ENCODE measurements at places on chromosomes 11 and 22.

GRCh38 chr11:61793083-61793828 lies 545 bp downstream of the FEN1 start:
- peak; percentile 14 for DNase-seq

DNA sequence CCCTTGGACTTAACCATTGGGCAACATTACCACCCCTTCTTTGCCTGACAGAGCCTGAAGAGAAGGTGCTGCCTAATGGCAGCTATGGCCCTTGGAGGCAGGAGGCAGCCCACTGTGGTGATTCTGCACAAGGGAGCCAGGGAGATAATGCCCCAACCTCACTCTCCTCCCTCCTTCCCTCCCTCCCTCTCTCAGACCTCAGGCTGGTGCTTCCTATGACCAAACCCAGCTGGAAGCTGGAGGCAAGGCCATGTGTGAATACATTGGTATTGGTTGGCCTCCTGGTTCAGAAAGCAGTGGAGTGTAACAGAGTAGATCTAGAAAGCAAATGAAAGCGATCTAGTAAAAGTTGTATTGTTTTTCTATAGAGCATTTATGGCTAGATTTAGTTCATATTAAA lies 233.1 kb downstream of the CSNK2A3 start:
- no peak for DNase-seq

DNA sequence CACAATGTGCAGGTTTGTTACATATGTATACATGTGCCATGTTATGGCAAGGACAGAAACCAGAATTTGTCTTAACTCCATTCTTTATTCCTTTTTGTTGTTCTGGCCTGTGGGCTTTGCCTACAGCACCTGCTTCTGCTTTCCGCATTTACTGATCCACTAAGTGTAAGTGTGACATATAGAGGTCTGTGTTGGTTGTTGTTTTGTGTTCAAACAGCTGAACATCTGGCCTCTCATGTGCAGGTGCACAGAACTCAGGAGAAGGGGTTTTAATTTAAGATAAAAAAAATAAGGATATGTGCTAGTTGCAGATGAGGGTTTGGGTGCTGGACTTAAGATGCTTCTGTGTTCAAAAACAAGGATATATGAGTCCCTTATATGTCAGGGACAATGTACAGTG lies 85.8 kb upstream of the RAG2 start:
- DNase-seq: no peak

- DNase-seq: no peak
Measured at GRCh38 chr11:112024178-112024772, 933 bp upstream of the DLAT start.

DNA sequence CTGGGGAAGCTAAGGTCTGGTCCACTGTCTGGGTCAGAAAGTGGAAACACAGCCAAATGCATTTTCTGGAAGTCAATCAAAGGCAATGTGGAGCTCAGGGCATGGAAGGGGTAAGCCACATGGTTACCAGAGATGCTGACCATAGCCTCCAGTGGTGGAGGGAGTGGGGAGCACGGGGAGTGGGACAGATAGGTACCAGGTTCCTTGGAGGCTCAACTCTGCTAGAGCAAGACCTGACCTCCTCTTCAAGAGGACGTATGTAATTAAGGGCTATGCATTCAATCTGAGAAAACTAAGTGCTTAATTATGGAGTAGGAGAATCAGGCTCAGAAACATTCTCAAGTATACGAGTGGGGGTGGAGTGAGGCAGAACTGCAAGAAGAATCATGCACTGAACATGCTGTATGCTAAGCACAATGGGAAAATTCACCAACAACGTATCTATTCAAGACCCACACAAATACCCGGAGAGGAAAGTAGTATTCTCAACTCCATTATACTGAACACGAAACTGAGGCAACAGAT lies 65.2 kb upstream of the PHOX2A start:
- DNase-seq: no peak
